ENCODE measurements at places on chromosomes 12 and 14. TPM values are rescaled to one million over a fixed set of nuclear protein-coding genes. Genes with fewer than 3 reads are reported as not detected.
A peak's percentile ranks its signal among the peaks of the same experiment; 100 is the strongest.

CABP1 gene
- total RNA-seq = 0.34 TPM

- peak; percentile 87 for DNase-seq
These were observed 51.4 kb downstream of the VCPKMT start for GRCh38 chr14:50064993-50065392.

BMAL2 gene
- 18.3 TPM for total RNA-seq

DNA sequence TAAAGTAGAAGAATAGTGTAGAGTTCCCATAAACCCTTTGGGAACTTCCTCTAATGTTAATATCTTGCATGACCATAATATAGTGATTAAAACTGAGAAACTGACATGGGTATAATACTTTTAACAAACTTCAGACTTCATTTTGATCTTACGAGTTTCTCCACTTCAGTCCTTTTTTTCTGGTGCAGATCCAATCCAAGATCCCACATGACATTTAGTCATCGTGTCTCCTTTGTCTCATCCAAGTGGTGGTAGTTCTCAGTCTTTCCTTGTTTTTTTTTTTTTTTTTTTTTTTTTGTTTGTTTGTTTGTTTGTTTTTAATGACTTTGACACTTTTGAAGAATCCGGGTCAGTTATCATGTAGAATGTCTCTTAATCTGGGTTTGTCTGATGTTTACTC is 179.2 kb downstream of the CACNA1C start:
- no peak for DNase-seq

GRCh38 chr14:59919570-59920377 is at the start of gene LRRC9:
Gene LRRC9 (plus strand): TSS chr14:59920144.
- peak; percentile 26 for DNase-seq

- DNase-seq = peak; percentile 7
These were observed 42.2 kb downstream of the JAG2 start for GRCh38 chr14:105126126-105126980.

GRCh38 chr12:28059220-28059619 is 86.7 kb upstream of the PTHLH start:
- DNase-seq = no peak

DNA sequence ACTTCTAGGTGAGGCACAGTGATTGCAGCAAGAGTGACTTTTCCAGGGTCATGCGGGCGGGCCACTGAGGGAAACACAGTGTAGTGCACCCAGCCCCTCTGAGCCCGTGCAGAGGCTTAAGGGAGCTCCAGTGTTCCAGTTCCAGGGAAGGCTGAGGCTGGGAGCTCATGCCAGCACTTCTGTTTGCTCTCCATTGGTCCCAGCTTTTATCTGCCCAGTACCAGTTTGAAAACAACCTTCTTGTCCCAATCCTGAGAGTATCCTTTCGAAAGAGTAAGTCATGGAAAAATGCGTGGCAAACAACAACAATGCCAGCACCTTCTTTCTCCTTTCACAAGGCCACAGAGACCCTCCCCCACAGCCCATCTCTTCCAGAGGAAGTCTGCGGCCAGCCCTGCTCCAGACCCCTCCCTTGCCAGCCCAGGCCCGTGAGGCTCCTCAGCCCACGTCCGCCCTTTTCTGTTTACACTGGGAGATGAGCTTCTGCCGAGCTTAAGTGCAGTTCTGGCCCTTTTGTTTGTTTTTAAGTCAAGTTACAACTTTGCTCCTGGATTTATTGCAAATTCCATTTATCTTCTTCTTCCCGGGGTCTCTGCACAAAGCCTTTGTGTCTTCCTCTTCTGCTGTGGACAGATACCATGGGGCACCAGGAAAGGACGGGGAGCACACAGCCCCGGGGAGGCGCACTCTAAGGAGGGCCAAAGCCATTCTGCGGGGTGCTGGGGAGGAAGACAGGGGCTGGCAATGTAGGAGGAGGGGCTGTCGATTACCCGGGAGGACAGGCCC is 185.6 kb downstream of the ZFP36L1 start:
- DNase-seq = no peak

CACNA2D4 gene
- total RNA-seq = 6.8 TPM

DNA sequence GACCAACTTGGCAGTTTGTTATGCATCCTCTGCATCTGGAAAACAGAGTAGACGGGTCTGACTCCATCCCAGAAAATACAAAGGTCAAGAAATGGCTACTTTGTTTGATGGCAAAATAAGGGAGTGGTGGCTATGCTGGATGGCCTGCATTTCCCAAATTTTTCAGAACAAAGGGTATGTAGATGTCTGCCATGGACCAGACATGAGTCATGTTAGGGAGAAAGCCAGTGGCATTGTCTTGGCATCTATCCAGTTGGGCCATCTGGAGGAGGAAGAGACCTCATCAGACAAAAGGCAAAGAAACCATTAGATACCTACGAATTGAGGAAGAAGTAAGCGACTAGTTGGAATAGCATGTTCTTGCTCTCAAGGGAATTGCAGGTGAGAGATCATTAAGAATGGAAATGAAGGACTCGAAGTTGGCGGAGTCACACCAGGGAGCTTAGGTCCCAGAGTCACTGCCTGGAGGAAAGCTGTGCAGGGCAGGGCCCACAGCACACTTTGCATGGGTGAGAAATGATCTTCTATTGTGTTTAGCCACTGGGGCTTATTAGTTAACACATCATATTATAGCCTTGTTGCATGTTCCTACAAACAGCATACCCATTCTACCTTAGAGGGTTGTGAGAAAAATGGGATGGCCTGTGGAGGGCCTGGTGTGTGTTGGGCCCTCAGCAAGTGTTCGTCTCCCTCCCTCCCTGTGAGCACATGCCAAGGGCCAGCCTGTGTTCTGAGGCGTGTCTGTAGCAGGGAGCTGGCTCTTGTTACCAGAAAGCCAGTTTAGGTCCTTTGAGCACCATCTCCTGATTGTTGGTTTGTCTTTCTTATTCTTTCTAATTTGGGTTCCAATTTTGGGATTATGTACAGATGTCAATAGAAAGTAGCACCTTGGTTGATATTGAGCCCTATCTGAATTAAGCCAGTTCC is 119.4 kb downstream of the KTN1 start:
- no peak for DNase-seq

- no peak for DNase-seq
These were observed 172.3 kb downstream of the DUSP6 start for GRCh38 chr12:89179983-89180382.

CCDC196 gene
- not detected for total RNA-seq

KLHL33 gene
- total RNA-seq = 2.7 TPM

DNA sequence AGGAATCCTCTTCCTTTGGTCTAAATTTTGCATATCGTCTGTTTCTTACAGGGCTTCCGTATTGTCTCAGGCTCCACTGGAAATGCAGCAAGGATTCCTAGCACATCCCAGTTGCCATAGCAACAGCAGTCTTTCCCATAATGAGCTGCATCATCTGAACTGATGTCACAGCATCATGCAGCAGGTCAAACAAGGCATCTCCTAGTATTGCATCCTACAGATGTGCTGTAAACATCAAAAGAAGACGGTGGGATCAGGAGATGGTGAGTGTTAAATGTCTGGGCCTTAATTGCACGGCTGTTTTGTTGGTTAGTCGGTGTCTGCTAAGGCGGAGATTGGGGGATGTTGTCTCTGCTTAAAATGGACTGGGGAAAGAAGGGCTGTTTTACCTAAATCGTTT is at the start of gene AKAP6:
Gene AKAP6 (plus strand): TSS at position 153 of the 400 bp plus-strand sequence. CDS start 104,196 bp downstream, outside the sequence.
- DNase-seq = no peak

SLC5A8 gene
- not detected for total RNA-seq

GRCh38 chr14:101077481-101078074 is 174.1 kb upstream of the RTL1 start:
- DNase-seq = no peak

GRCh38 chr12:107436836-107437235 is 248.8 kb upstream of the PWP1 start:
- no peak for DNase-seq

KRT72 gene
- 0.40 TPM for total RNA-seq

GRCh38 chr12:100554608-100555077 is 18.8 kb upstream of the GAS2L3 start:
- DNase-seq = no peak

TPH2 gene
- not detected for total RNA-seq

GRCh38 chr12:20262119-20262518 is 106.2 kb upstream of the PDE3A start:
- DNase-seq = no peak

RBP5 gene
- 0.29 TPM for total RNA-seq

REM2 gene
- 0.21 TPM for total RNA-seq

DNA sequence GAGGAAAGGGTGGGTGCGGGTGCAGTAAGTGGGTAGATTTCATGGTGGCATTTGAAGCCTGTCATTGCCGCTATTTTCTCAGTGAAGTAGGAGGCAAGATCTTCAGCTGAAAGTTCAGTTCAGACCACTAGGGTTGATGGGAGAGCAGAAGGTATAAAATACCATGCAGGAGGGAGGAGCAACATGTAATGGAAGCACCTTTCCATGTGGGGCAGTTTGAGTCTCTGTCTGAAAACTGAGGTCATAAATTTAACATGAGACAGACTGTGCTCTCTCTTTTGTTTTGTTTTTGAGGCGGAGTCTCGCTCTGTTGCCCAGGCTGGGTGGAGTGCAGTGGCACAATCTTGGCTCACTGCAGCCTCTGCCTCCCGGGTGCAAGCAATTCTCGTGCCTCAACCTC is 22.7 kb downstream of the LRRC74A start:
- DNase-seq = no peak

GRCh38 chr12:79618848-79619404 is 71.8 kb downstream of the PAWR start:
- DNase-seq = no peak

UBR7 gene
- total RNA-seq = 39.0 TPM

GRCh38 chr14:71665781-71666180 is 266.4 kb upstream of the RGS6 start:
- no peak for DNase-seq

- DNase-seq = no peak
These were observed 4.4 kb downstream of the REM2 start for GRCh38 chr14:22887260-22887989.

- no peak for DNase-seq
These were observed 104.2 kb upstream of the RTL1 start for GRCh38 chr14:101007765-101008164.

DNA sequence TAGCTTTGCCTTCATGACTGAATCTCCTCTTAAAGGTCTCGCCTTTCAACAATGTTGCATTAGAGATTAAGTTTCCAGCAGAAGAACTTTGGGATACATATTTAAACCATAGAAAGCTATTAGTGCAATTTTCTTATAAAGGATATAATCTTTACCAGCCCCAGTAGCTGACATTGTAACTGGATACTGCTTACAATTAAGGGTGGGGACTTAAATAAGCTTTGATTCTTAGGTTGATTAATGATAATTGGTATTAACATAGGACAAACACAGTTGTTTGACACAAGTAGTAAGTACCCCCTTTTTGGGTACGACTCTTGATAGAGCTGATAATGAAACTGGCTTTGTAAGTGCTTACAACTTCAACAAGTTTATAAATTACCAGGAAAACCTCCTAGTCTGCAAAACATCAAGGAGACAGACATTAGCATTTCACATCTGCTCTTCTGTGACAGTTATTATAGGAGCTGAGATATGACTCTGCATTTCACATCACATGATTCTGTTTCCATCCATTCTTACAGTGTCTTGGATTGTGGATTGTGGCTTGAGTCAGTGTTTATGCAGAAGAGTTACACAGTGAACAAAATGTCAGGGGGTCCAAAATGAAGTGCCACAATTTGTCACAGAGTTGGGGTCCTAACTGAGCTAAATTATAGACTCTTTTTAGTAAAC is 249.1 kb upstream of the E2F7 start:
- no peak for DNase-seq

PLBD1 gene
- not detected for total RNA-seq

PLEKHH1 gene
- 0.42 TPM for total RNA-seq

EPS8 gene
- total RNA-seq = 2.2 TPM

DNA sequence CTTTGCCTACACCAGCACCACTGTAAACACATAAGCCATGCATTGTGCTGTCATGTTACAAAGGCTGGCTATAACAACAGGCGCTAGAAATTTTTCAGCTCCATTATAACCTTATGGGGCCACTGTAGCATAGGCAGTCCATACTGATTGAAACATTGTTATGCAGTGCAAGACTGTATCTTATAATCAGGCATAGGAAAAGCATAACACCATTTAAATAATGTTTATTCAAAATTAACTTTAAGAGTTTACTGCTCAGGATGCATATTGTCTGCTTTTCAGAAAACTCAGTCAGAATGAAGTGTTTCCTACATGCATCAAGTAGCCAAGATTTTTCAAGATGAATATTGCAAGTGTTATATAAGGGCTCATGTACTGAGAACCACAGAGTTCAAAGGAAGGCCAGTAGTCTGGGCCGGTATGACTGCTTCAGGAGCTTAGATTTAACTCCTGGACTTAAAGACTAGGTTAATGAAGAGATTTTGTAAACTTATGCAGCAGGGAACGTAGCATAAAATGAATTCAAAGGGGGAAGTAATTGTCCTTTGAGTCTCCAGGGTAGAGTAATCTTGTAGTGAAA is 46.9 kb downstream of the ATXN7L3B start:
- DNase-seq = no peak

DNA sequence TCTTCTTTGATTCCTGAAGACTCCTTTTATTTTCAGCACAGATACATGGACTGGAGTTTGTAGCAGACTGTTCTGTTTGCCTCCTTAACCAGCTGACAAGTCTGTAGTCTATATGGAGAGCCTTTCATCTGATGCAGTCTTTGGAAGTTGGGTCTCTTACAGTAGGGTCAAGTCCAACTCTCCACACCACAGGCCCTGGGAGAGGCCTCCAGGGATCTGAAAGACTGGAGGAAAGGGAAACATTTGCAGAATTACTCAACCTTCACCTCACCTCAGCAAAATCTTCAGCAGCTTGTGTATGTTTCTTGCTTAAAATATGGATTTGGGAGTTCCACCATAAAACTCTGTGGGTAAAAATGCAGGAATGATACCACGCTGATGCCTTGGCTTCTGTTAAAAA is 188.4 kb downstream of the MSRB3 start:
- no peak for DNase-seq

DNA sequence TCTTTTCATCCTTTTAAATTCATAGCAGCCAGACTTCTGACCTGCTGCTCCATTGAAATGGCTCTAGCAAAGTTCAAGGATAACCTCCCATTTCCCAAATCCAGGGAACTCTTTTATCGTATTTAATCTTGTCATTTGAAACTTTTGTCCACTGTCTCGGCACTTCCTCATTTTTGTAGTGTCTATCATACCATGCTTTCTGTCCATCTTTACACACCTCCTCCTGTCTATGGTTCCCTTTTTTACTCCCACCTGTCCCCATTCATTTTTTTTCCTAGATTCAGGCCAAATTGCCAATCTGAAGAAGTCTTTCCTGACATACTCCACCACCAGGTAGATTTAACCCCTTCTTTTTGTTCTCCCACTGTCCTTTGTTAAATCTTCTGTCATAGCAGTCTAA is 31.0 kb downstream of the NFYB start:
- no peak for DNase-seq

- DNase-seq = no peak
These were observed 237.2 kb upstream of the SYT10 start for GRCh38 chr12:33676866-33677265.

DNA sequence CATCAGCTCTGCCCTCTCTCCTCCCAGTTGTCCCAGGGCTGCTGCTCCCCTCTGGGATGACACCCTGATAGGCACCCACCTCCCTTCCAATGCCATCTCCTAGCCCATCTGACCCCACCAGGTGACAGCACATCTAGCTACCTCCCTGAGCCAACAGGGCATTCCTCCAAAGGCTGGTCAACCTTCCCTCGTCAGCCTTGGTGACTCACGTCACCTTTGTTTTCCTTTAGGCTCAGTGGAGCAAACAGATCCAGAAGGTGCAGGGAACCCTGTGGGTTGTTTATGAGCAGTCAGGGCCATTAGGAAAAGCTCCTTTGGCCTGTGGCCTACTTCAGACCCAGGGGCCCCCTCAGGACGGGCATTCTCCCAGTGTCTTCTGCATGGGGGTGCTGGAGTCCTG is 32.4 kb downstream of the PIGH start:
- DNase-seq = no peak

All from activated CD8-positive, alpha-beta T cell treated with anti-CD3 and anti-CD28 coated beads, Interleukin-2, amount 10 ng/mL, durations not matched to agents 7 days and 5 days (primary cell).